Activated T-helper 1 cell treated with anti-CD3 and anti-CD28 coated beads, Interleukin-2, amount 50 U/mL, for 16 hours (primary cell): ENCODE measurements at places on chromosomes 6 and 20.

DNA sequence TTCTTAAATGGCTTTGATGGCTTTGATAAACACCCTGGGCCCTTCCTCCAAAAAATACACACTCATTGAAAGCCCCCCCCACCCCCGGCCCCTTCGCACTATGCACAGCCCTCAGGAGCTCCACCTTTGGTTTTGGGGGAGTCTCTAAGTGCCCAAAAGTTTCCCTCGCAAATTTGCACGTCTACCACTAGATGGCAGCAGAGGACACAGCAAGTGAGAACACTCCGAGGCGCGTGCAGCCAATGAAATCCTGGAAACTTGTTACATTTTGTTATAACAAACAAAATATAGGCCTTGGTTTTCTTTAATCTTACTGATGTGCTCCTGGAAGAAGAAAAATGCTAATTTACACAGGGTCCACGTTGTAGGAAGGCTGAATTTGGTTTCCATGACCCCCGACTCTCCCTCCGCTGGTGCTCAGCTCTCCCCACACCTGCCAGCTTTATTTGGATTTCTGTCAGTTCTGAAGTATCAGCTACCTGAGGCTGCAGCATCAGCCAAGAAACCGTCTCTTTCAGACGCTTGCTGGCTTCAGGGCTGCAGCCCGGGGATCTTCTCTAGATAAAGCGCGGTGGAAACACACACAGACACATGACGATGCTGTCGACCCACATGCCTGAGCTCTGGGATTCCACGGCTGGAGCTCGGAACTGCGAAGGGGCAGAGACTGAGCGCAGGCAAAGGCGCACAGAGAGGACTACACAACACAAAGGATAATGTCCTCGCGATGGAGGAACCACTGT lies 148.3 kb upstream of the RPS6KA2 start:
- peak; percentile 45 for DNase-seq

GRCh38 chr20:57649617-57650015 lies 29.4 kb upstream of the ZBP1 start:
- no peak for DNase-seq

GRCh38 chr20:41094353-41095055 lies 42.8 kb upstream of the PLCG1 start:
- no peak for DNase-seq

DNA sequence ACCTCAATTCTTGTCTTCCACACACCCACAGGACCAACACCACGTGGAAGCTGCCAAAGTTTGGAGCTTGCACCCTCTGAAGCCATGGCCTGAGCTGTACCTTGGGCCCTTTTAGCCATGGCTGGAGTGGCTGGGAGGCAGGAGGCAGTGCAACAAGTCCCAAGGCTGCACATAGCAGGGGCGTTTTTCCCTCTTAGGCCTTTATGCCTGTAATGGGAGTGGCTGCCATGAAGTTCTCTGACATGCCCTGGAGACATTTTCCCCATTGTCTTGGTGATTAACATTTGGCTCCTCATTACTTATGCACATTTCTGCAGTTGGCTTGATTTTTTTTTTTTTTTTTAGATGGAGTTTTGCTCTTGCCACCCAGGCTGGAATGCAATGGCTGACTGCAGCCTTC lies 44.4 kb upstream of the SLC22A3 start:
- DNase-seq, result no peak

- DNase-seq, result no peak
These were observed 47.5 kb downstream of the SIRPA start for GRCh38 chr20:1942486-1943274.

GRCh38 chr6:14228571-14228970 lies 111.0 kb downstream of the CD83 start:
- no peak for DNase-seq

- DNase-seq, result no peak
These were observed 27.4 kb downstream of the EPHA7 start for GRCh38 chr6:93391965-93392364.
